GM12865 (cell line): ENCODE measurements at places on chromosomes 7 and 10.

GRCh38 chr7:128145191-128145590, 95.9 kb upstream of the LEP start:
- DNase-seq, result no peak

DNA sequence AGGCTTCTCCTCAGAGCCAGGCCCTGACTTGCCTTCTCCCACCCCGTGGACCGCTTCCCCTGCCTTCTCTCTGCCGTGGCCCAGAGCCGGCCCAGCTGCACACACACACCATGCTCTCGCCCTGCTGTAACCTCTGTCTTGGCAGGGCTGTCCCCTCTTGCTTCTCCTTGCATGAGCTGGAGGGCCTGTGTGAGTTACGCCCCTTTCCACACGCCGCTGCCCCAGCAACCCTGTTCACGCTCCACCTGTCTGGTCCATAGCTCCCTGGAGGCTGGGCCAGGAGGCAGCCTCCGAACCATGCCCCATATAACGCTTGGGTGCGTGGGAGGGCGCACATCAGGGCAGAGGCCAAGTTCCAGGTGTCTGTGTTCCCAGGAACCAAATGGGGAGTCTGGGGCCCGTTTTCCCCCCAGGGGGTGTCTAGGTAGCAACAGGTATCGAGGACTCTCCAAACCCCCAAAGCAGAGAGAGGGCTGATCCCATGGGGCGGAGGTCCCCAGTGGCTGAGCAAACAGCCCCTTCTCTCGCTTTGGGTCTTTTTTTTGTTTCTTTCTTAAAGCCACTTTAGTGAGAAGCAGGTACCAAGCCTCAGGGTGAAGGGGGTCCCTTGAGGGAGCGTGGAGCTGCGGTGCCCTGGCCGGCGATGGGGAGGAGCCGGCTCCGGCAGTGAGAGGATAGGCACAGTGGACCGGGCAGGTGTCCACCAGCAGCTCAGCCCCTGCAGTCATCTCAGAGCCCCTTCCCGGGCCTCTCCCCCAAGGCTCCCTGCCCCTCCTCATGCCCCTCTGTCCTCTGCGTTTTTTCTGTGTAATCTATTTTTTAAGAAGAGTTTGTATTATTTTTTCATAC, 38.0 kb downstream of the LIMK1 start:
- DNase-seq, result no peak

DNA sequence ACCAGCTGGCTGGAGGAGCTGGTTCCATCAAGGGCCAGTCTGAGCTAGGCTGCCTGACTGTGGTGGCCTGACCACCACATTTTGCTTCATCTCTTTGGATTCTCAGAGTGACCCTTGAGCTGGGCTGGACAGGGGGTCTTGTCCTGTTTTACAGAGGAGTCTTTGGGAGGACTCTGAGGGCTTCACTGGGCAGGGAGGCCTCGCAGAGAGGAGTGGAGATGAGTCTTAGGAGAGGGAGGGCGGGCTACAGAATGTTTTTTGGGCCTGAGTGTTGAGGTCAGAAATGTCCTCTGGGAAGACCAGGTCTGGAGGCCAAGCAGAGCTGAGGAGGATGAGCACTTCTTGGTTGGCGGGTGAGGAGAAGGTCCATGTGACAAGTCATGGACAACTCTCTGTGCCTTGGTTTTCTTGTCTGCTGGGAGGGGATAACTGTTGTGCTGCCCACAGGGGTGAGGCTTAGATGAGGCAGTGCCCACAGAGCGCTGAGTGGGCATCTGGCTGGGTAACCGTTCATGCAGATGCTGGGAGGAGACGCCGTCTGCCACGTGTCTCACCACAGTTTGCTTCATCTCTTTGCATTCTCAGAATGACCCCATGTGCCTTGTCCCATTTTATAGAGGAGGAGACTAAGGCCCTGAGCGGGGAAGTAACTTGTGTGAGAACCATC, 9.4 kb downstream of the TSPAN15 start:
- no peak for DNase-seq

- DNase-seq, result no peak
Observed at GRCh38 chr7:88091988-88092675, 127.7 kb downstream of the SRI start.

- DNase-seq, result no peak
Observed at GRCh38 chr7:23347033-23347681, 48.0 kb downstream of the MALSU1 start.

DNA sequence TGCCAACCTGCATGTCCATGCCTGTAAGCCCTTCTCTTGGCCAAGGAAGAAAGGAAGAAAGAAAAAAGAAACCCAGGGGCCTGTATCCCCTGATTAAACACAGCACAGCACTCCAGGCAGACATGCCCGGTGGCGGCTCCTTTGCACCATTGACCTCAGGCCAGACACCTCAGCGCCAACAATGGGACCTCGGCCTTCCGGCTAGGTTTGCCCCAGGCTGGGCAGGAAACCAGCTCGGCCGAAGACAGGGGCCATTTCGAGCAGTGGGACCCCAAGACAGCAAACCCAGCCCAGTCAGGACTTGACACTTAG, 2.8 kb downstream of the HOXA10 start:
- DNase-seq, result no peak

GRCh38 chr7:21944616-21945453, 864 bp downstream of the CDCA7L start:
- peak; percentile 63 for DNase-seq
